ENCODE measurements at places on chromosomes 12 and 14. TPM values are rescaled to one million over a fixed set of nuclear protein-coding genes. Genes with fewer than 3 reads are reported as not detected.
A peak's percentile ranks its signal among the peaks of the same experiment; 100 is the strongest.

- ATAC-seq = no peak
These were observed 548.6 kb downstream of the SLC16A7 start for GRCh38 chr12:60144395-60144794.

GRCh38 chr12:64595863-64596793, 14.2 kb upstream of the RASSF3 start:
- ATAC-seq = no peak

DNA sequence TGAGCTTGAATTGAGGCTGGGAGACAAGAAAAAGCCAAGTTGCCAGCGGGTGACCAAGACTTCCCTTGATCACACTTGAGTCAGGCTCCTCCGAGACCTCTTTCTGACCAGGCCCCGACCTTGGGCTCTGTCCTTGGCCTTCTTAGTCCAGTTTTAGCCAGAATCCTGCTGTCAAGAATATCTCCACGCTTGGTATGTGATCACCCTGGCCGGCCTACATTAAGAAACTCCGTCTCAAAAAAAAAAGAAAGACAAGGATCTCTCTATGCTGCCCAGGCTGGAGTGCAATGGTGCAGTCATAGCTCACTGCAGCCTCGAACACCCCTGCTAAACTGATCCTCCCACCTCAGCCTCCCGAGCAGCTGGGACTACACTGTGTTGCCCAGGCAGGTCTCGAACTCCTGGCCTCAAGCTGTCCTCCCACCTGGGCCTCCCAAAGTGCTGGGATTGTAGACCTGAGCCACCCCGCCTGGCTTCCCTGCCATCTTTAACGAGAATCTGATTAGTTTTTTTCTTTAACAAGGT, 1.0 kb upstream of the ITPK1 start:
- ATAC-seq = no peak

DNA sequence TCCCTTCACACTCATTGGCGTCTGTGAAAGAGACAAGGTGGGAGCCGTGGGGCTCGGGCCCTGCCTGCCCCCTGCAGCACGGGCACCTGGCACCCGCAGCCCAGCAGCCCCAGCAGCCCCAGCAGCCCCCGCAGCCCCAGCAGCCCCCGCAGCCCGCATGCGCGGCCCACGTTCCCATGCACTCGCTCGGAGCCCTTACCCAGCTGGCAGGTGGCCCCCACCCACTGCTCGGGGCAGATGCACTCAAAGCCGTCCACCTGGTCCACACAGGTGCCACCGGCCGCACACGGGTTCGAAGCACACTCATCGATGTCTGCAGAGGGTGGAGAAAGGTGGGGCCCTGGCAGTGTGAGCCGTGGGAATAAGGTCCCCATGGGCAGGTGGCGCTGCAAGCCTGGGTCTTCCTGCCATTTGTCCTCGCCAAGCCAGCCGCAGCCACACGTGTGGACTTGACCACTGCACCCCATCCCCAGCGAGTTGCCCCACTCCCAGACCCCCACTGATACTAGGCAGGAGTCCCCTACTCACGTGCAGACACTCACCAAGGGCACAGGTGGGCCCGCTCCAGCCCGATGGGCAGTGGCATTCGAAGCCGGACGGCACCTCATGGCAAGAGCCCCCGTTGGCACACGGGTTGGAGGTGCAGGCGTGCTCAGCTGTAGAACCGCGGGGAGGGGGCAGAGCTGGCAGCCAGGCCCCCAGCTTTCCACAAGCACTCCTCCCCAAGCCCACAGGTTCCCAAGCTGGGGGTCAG, 17.3 kb downstream of the JAG2 start:
- no peak for ATAC-seq

DNA sequence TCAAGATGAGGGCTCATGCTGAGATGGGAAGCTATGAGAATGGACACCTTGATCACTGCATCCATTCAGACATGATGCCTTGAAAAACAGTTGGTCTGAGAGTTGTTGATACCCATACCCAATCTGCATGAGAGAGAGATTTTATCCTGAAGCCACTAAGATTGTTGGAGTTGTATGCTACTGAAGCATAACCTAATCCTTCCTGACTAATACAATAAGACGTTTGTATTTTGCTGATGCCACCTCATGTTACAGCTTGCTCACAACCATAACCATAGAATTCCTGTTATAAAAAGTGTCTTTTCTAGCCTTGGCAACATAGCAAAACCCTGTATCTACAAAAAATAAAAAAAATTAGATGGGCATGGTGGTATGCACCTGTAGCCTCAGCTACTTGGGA, 12.7 kb upstream of the SERPINA1 start:
- ATAC-seq = no peak

The NTS gene
- total RNA-seq = 0.69 TPM

- ATAC-seq = peak; percentile 32
These were observed 39.8 kb downstream of the NOPCHAP1 start for GRCh38 chr12:105025890-105026289.

GRCh38 chr14:61202124-61202523, 79.0 kb downstream of the TMEM30B start:
- no peak for ATAC-seq

DNA sequence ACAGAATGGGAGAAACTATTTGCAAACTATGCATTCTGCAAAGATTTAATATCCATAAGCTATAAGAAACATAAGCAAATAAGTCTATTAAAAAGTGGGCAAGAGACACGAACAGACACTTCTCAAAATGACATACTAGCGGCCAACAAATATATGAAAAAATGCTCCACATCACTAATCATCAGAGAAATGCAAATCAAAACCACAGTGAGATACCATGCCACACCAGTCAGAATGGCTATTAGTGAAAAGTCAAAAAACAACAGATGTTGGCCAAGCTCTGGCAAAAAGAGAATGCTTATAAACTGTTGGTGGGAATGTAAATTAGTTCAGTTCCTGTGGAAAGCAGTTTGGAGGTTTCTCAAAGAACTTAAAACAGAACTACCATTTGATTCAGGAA, 121.3 kb downstream of the KCNMB4 start:
- no peak for ATAC-seq

The TMBIM4 gene
- total RNA-seq = 22.5 TPM

GRCh38 chr14:54807428-54807827, 95.2 kb downstream of the GCH1 start:
- ATAC-seq = no peak

- ATAC-seq = no peak
These were observed 51.9 kb downstream of the SYNE3 start for GRCh38 chr14:95464514-95464913.

- ATAC-seq = no peak
These were observed 5.9 kb upstream of the GNB3 start for GRCh38 chr12:6834873-6835272.

DNA sequence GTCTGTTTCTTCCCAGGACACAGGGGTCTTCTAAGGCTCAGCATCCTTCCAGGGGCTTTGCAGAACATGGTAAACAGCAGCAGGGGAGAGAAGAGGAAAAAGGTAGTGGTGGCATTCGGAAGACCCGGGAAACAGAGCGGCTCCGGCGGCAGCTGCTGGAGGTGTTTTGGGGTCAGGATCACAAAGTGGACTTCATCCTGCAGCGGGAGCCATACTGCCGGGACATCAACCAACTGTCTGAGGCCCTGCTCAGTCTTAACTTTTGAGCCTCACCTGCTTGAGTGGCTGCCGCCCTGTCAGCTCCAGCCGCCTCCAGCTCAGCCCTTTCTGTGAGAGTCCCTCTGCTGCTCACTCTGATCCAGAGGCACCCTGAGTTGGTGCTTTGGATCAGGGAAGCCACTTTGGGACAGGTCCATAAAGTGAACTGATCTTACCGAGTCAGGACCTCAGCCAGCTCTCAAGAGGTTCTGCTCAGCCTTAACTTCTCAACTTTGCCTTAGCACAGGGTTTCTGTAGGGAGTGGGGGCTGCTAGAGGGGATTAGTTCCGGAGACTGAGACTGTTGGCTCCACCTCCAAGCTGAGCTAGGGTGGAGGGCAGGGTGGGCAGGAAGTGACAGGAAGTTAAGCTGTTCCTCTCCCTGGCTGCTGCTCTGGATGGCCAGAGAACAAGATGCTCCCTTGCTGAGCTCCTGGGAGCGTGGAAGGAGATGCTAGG, 5.4 kb downstream of the SDR39U1 start:
- ATAC-seq = no peak

DNA sequence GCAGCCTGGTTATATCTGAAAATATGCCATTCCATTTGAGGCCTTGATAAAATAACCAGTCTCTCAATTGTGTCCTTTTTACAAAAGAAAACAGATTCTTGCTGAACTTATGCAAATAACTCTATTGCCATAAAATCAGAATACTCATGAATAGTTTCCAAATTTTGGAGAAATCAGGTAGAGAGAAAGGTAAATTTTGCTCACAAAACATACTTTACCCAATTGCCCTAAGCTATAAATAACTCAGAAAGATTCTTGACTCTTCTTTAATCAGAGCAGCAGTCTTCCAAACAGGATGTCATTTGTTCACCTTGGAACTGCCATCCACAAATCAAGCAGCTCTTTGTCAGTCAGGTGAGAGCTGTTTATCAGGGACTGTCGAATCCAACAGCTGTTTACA, 12.6 kb downstream of the ZNF26 start:
- ATAC-seq = no peak

The ADCY6 gene
- total RNA-seq = 21.4 TPM

- ATAC-seq = no peak
These were observed 44.4 kb downstream of the GIT2 start for GRCh38 chr12:109951751-109952150.

GRCh38 chr14:99564926-99565259, 39.1 kb downstream of the CCDC85C start:
- ATAC-seq = peak; percentile 3

GRCh38 chr14:75022655-75023054, 19.9 kb downstream of the EIF2B2 start:
- no peak for ATAC-seq

The PMCH gene
- not detected for total RNA-seq

- no peak for ATAC-seq
These were observed 135.7 kb upstream of the ATXN7L3B start for GRCh38 chr12:74401966-74402365.

The GTF2H3 gene
- 25.1 TPM for total RNA-seq

DNA sequence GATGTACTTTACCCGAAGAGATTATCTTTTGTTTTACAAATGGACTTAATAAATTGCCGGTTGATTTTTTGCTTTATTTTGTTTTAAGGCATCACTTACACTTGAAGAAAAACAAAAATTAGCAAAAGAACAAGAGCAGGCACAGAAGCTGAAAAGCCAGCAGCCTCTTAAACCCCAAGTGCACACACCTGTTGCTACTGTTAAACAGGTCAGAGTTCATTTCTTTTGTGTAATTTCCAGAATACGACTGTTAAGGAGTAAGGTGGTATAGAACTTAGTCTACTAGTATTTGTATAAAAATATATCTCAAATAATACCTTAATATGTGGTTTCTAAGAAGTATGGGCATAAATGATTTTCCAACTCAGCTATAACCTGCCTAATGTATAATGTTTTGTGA, 19.6 kb upstream of the SLC17A8 start:
- ATAC-seq = no peak

DNA sequence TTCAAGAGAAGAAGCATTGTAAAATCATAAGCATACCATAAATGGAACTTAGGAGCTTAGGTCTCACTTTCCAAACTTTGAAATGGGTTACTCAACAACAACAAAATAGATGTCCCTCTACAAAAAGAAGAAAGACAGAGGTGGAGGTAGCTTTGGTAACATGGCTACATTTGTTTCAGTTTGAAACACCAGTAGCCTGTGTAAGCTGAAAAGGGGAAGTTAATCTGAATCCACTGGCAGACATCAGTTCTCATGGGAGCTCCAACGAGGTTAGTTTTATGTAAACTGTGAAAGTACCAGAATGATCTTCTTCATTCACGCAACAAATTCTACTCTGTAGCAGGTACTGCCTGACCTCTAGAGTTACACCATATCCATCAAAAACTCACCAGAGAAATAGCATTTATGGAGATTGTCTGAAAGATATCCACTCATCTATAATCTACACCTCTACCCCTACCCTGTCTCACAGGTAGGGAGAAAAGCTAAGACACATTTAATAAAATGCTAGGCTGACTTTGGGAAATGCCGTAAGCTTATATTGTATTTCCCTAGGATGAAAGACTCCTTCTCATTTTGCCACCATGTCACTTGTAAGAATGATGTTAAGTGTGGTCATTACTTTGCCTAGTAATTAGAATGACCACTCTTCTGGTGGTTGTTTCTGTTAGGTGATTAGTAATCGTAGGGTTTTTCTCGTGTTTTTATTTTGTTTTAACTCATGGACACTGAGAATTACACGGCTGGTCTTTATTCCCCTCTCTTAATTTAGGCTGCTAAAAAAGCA, 224.1 kb downstream of the ASCL1 start:
- ATAC-seq = no peak

GRCh38 chr14:65486863-65487262, 74.3 kb downstream of the FUT8 start:
- no peak for ATAC-seq

Measured in motor neuron (in vitro differentiated cells).